ENCODE measurements at places on chromosomes 6 and 20. TPM values are rescaled to one million over a fixed set of nuclear protein-coding genes. Genes with fewer than 3 reads are reported as not detected.

DNA sequence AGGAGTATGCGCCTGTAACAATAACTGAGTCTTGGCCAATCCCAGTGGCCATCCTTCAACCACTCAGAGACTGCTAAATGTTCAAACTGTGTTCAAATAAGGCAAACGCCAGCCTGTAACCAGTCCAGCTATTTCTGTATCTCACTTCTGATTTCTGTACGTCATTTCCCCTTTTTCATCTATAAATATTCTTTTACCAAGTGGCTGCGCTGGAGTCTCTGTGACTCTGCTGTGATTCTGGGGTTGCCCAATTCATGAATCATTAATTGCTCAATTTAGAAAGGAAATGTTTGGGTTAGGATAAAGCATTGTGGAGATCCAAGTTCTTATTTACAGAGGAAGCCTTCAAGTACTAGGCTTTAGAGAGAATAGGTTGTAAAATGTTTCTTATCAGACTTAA lies 89.8 kb upstream of the UST start:
- DNase-seq: no peak
- no peak overlapping the region for H3K27ac ChIP-seq
- H3K27me3 ChIP-seq: no peaks in the 10 kb centered on the region
- H3K4me1 ChIP-seq: no peaks in the 10 kb centered on the region

GRCh38 chr20:47304287-47304686 lies 52.2 kb downstream of the ZMYND8 start:
- no peaks in the 10 kb centered on the region for H3K27me3 ChIP-seq
- no peak for DNase-seq
- H3K4me3 ChIP-seq: no peak overlapping the region
- no peaks in the 10 kb centered on the region for H3K4me1 ChIP-seq

DNA sequence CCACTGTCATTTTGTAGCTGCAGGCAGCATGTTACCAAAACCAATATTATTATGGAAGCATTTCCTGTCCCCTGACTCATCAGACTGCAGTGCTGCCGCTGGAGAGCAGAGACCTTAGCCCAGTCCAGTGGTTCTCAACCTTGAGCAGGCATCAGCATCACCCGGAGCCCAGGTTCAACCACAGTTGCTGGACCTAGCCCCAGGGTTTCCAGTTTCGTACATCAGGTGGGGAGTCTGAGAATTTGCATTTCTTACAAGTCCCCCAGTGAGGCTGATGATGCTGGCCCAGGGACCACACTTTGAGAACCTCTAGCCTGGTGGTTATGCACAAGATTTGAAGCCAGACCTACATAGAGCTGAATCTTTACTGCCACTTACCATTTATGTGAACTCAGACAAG lies 47.3 kb downstream of the LY86 start:
- no peak overlapping the region for H3K4me3 ChIP-seq
- H3K27me3 ChIP-seq: no peaks in the 10 kb centered on the region
- peaks cover 3% of the 10 kb centered on the region for H3K4me1 ChIP-seq

DNA sequence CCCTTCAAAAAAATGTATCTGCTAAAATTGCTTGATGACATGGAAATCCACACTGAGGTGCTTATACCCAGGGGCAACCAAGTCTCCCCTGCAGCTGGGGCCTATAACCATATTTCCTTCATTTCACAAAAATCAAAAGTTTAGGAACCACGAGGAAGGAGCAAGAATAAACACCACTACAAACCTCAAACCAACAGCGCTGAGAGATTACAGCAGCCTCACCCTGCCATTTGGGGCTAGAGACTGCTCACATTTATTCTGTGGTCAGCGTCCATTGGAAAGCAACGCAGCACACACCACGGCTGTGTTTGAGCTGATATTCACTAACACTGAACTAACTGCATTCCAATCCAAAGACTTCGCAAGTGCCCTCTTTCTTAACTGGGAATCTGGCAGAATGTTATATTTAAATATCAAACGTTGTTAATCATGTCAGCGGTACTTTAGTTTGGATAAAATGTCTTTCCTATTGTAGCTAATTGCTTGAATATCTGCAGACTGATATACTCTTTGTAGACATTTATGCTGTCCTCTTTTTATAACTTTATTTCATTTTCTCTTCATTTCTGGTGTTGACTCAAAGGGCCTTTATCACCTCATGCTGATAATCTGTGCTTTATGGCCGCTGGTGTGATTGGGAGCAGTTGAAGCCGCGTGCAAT lies 94.6 kb downstream of the FOXA2 start:
- H3K36me3 ChIP-seq: no peaks in the 10 kb centered on the region
- no peak overlapping the region for H3K4me3 ChIP-seq
- no peaks in the 10 kb centered on the region for H3K4me1 ChIP-seq
- no peak overlapping the region for H3K27ac ChIP-seq

ARMC12 gene
- 0.47 TPM for total RNA-seq

SPATA25 gene
- total RNA-seq: 6.7 TPM

CNPY3 gene
- 49.9 TPM for total RNA-seq

WFDC10B gene
- total RNA-seq: 0.60 TPM

GHRH gene
- total RNA-seq: not detected

FAXC gene
- 1.4 TPM for total RNA-seq

BMP2 gene
- 8.7 TPM for total RNA-seq

LTB gene
- total RNA-seq: 18.5 TPM
